ENCODE measurements at places on chromosomes 6 and 20.
A peak's percentile ranks its signal among the peaks of the same experiment; 100 is the strongest.

DNA sequence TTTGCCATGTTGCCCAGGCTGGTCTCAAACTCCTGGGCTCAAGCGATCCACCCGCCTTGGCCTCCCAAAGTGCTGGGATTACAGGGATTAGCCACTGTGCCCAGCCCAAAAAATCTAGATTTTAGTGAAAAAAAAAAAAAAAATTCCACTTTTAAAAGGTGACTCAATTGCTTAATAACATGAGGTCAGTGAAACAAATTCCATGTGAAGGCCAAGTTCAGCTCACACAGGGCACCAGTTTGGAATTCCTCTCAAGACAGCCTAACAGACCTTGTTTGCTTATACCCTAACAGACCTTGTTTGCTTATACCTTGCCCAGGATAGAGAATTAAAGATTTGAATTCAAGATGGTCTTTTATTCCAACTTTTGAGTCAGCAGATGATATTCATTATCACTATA is 5.1 kb downstream of the RRBP1 start:
- peak; percentile 38 for DNase-seq

DNA sequence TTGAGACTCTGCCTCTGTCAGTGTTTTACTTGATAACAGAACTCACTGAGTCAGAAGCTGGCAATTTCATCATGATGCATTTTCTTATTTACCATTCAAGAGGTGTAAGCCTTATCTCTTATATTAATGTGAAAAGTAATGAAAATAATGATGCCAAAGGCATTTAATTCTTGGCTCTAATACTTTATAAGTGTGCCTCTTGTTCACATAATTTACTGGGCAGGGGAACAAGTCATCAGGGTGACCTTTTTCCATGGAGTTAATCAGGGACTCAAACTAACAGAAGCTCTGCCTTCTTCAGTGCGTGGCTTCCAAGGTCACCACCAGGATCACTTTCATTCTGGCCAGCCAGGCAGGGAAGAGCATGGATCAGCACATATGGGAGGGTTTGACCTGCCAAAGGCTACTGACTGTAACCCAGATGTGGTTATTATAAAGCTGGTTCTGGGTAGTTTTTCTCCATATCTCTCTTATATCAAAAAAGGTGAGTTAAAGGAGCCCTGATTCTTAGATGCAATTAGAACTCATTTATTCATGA is 5.2 kb upstream of the PLCB1 start:
- no peak for DNase-seq

- peak; percentile 11 for DNase-seq
These were observed 142.9 kb downstream of the CDC5L start for GRCh38 chr6:44530209-44530909.

DNA sequence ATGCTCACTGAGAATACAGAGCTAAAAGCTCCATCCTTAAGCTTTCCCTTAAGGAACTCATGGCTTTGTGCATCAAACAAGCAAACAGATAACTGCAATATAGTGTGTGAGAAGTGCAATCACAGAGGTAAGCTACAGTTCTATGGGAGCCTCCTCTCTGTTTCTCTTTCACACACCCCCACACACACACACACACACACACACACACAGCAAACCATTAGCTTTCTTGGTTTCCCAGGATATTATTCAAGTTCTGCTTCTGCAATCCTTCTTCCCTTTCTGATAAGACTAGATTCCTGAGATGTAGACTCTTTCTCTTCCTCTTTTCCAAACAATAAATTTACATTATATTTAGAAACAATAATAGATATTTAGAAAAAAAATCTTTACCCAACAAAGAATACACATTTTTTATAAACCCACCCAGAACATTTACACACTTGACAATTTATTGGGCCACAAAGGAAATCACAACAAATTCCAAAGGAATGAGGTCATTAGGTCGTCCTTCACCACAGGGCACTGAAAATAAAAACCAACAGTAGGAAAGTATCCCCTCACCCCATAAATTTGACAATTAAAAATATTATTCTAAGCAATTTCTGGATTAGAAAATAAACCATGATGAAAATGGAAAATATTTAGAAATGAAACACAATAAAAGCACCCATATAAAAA is 9.3 kb upstream of the GFOD1 start:
- DNase-seq = no peak

DNA sequence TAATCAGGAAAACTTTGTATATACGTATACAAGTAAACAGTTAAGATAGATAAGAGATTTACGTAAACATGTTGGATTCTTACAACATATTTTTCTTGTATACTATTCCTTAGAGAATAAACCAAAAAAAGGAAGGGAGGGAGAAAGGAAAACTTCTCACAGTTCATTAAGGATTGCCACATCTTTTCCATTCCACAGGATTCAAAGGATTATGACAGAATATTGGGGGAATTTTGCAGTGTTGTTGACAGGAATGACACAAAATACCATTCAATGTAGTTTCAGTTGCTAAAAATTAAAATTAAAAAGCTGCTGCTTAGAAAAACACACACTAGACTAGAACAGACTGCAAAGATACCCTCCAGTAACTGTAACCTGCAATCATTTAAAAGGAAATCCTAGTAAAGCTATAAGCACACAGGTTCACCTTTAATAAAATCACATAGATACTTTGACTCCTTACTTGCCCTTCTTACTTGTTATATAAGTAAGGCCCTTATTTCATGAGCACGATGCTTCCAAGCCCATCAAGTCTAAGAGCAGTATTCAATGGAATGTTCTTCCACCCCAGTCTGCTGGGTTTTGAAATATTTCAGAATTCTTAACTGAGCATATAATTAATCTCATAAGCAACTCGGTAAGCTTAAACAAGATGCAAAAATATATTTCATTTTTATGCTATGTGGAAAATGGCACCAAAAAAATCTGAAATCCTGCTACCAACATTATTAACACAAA is 107.8 kb downstream of the SMLR1 start:
- DNase-seq = peak; percentile 81

DNA sequence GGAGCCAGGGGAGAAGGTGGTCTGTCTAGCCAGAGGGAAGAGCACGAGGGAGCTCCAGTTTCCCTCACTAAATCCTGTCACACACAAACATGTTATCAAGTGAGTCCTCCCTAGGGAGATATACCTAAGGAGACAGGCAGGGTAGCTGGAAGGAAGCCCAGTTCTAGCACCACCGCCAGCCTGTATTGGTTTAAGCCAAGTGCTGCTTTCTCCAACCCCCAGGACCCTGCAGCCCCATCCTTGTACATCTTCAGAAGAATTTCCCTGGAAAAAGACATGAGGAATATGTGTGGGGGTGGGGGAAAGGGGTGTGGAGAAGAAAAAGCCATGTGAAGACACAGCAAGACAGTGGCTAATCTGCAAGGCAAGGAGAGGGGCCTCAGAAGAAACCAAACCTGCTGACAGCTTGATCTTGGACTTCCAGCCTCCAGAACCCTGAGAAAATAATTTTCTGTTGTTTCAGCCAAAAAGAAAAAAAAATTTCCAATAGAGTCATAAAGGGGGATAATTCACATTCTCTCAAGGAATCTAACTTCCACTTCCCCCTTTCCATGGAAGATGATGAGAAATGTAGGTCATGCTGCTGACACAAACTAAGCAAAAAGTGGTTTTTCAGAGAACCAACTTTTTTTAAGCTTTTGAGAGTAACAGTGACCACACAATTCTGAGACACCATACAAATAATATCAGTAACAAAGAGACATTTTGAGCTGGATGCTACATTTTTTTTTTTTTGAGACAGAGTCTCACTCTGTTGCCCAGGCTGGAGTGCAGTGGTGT is 103.2 kb upstream of the PRDM1 start:
- no peak for DNase-seq

DNA sequence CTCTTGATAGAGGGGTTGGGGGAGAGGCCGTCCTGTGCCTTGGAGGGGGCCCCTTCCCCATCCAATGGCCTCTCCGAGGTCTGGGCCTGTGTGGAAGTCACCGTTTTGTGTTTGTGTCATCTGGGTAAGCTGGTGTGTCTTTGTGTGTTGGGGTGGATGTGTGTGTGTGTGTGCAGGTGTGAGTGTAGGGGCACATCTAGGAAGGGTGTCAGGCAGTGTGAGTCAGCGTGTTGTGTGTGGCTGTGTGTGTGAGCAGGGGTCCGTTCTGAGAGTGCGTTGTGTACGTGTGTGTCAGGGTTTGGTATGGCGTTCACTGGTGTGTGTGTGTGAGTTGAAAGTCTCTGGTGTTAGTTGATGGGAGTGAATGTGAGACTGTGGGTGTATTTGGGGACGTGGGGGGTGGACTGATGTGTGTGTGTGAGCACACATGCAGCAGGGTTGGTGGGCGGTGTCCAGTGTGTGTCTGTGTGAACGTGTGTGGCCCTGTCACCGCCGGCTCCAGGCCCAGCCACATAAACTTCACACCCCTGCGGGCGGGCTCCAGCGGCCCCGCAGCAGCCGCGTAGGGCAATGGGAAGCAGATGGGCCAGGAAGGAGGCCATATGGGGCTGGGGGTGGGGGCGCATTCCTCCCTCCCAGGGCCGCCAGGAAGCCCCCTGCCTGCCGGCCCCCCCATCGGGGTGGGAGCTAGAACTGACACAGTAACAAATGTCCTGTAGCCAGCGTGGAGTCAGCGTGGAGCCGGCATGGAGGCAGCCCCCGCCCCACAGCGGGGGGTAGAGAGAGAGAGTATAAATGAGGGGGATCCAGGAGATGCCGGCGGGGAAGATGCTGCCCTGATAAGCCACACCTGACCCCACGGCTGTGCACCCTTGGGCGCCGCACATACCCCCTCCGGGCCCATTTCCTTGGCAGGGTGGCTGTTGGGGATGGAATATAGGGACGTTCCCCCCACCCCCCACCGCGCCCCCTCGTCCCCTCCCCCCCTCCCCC is 32.1 kb downstream of the SNAI1 start:
- DNase-seq = no peak

DNA sequence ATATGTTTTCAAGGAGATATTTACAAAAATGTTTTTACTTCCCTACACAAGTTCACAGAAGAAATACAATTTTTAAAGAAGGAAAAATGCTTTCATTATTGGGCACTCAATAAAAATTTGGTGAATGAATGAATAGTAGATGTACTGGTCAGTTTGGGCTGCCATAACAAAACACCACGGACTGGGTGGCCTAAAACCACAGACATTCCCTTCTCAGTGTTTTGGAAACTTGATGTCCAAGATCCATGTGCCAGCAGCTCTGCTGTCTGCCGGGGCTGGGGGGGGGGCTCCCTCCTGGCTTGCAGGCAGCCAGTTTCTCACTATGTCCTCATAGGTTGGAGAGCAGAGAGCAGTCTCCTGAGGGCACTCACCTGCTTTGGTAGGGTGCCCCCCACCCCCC is 62.0 kb downstream of the FAM120B start:
- DNase-seq = no peak
